ENCODE measurements at places on chromosomes 4 and X. TPM values are rescaled to one million over a fixed set of nuclear protein-coding genes. Genes with fewer than 3 reads are reported as not detected.

SCML2 gene
- polyA plus RNA-seq: 6.0 TPM

- DNase-seq: no peak
Observed at GRCh38 chr4:147853706-147854105, 121.8 kb downstream of the ARHGAP10 start.

- no peak for DNase-seq
Observed at GRCh38 chr4:75011131-75011795, 78.3 kb downstream of the PARM1 start.

DNA sequence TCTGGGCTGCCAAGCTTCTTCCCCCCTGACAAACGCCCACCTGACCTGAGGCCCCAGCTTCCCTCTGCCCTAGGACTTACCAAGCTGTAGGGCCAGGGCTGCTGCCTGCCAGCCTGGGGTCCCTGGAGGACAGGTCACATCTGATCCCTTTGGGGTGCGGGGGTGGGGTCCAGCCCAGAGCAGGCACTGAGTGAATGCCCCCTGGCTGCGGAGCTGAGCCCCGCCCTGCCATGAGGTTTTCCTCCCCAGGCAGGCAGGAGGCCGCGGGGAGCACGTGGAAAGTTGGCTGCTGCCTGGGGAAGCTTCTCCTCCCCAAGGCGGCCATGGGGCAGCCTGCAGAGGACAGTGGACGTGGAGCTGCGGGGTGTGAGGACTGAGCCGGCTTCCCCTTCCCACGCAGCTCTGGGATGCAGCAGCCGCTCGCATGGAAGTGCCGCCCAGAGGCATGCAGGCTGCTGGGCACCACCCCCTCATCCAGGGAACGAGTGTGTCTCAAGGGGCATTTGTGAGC lies 37.0 kb downstream of the HTRA3 start:
- DNase-seq: no peak

- no peak for DNase-seq
Observed at GRCh38 chrX:18955676-18956075, 28.2 kb downstream of the PHKA2 start.

GRCh38 chrX:149398027-149398426 lies 107.1 kb downstream of the IDS start:
- no peak for DNase-seq

DNA sequence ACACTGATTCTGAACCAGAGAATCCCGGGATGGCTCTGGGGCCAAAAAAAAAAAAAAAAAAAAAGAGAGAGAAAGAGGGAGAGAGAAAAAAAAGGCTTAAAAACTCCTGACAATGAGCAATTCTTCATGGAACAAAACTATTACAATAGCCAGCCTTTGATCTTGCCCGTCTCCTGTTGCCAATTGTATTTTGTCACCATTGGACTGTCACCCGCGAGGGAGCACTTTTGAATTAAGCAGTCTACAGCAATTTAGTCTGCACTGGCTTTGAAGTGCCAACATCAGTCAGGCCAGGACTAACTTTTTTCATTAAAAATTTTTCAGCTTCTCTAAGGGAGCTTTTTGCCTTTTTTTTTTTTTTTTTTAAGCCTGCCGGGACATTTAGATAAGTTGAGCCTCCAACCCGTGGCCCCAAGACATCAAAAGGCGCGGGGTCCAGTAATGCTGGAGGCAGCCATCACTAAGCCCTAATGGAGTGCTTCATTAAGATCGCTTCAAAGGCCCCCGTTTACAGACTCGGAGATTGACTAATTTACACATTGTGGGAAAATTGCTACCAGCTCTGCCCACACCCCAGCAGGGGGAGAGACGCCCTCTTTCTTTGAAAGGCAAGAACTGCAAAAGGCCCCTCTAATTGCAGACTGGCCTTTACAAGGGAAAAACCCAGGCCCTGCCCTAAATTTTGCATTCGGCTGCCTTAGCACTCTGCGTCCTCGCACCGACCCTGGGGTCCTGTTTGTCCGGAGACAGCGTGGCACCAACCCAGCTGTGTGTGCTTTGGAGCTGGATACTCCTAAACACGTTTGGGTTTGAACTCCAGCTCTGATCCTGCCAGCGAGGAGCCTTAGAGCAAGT lies 98.1 kb upstream of the MSX1 start:
- no peak for DNase-seq

DNA sequence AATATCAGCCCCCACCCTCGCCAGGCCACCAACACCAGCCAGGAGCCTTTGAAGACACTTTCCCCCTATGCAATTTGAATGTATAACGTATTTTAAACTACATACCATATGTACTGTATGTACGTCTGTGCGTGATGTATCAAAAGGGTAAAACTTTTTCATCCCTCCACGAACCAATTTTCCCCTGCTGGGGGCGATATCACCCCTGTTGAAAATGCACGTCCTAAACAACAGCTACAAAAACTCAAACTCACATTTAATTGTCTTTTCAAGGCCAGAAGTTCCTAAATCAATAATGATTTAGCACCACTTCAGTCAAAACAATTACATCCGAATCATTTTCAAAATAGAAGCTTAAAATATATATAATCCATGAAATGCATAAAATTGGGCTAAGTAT lies 1.4 kb downstream of the VEGFD start:
- DNase-seq: no peak

PHOX2B gene
- polyA plus RNA-seq: not detected

TMEM154 gene
- 0.83 TPM for polyA plus RNA-seq

- no peak for DNase-seq
Observed at GRCh38 chrX:145682518-145683298, 134.9 kb upstream of the SLITRK2 start.

- no peak for DNase-seq
Observed at GRCh38 chr4:164379694-164380093, 374.2 kb upstream of the SMIM31 start.

- no peak for DNase-seq
Observed at GRCh38 chr4:60020389-60020788, 1179.7 kb upstream of the ADGRL3 start.

- peak; percentile 3 for DNase-seq
Observed at GRCh38 chrX:102835504-102836146, 101.4 kb upstream of the RAB40AL start.

DNA sequence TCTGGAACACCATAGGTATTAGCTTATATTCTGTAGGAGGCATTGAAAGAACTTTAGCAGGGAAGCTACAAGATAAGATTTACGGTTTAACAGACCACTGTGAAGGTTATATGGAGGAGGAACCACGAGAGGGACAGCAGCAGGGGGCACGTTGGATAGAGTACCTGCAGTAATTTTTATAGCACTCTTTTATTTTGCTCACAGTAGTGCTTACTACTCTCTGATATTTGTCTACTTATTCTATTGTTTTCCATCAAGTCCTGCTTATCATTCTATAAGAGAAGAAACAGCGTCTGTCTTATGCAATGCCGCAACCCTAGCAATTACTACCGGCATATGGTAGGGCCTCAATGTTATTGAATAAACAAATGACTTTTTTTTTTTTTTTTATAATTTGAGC lies 122.5 kb downstream of the PCDH7 start:
- DNase-seq: no peak

- DNase-seq: no peak
Observed at GRCh38 chr4:145299380-145300076, 119.1 kb upstream of the OTUD4 start.

GRCh38 chr4:185656467-185656931 lies 121.2 kb upstream of the PDLIM3 start:
- DNase-seq: peak; percentile 19

DNA sequence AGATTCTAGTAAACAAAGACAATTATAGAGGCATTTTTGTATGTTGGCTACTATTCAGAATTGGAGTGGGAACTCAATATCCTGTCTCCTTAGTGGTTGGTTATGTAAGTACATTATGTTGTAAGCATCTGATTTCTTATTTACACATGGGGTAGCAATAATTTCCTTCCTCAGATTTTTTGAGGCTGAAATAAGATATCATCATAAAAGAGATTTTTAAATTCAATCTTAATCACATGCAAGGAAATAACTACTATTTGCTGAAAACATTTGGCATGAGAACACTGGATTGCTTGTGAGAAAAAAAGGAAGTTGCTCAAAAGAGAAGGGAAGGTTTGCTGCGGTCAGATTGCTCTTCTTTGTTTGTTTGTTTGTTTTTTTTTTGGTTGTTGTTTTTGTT lies 437.7 kb upstream of the HS3ST1 start:
- no peak for DNase-seq

DNA sequence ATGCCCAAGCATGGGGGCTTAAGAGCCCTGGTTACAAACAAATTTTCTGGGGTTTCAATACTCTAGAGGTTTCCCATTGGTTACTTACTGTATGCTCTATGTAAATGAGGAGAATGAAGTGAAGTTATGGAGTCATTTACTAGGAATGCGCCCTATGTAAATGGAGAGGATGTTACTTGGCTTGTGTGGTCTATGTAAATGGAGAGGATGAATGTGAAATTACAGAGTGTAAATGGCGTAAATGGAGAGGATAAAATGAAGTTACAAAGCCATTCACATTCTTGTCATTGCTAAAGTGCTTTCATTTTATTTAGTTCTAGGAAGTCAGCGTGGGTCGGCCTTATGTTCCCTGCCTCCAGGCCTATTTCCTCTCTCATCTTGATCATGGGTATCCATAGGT lies 810.5 kb upstream of the ADGRL3 start:
- no peak for DNase-seq

ZCCHC18 gene
- 1.5 TPM for polyA plus RNA-seq

EDA2R gene
- 1.8 TPM for polyA plus RNA-seq

DNA sequence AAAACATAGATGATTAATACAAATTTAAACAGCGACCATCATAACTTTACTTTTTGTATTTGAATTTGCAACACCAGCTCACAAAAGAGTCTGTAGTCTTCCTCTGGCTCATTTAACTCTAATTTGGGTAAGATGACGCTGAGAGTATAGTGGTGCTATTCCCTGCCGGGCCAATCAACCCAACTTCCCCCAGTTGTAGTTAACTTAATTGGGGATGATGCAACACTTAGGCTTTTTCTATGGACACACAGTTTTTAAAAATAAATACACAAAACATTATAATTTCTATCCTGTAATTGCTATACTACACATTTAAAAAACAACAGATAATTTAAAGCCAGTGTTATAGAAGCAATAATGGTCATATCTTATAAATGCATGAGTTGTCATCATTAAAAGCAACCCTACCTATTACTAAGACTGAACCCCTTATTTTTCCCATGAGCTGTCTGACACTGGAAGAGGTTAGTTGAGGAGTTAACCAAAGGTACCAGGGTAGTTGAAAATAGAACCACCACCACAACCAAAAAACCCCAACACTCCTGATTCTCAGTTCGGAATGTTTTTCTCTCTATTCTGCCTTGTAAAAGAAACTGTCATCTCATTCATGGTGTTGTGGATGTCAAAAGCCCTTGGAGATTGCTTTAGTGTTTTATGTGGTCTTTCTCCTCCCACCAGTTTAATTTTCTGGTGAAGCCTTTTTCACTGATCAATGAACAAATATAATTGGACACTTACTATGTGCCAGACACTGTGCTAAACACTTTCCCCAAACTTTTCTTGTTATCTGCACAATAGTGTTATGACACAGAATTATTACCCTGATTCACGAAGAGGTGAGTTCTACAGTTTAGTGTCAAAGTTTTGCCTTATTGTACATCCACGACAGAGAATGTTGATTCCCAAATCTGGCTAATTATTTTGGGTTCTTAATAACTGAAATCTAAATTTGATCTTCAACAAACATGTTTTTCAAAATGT lies 61.5 kb upstream of the RAPGEF2 start:
- no peak for DNase-seq

GRCh38 chr4:101291198-101291597 lies 56.1 kb downstream of the PPP3CA start:
- no peak for DNase-seq

DNA sequence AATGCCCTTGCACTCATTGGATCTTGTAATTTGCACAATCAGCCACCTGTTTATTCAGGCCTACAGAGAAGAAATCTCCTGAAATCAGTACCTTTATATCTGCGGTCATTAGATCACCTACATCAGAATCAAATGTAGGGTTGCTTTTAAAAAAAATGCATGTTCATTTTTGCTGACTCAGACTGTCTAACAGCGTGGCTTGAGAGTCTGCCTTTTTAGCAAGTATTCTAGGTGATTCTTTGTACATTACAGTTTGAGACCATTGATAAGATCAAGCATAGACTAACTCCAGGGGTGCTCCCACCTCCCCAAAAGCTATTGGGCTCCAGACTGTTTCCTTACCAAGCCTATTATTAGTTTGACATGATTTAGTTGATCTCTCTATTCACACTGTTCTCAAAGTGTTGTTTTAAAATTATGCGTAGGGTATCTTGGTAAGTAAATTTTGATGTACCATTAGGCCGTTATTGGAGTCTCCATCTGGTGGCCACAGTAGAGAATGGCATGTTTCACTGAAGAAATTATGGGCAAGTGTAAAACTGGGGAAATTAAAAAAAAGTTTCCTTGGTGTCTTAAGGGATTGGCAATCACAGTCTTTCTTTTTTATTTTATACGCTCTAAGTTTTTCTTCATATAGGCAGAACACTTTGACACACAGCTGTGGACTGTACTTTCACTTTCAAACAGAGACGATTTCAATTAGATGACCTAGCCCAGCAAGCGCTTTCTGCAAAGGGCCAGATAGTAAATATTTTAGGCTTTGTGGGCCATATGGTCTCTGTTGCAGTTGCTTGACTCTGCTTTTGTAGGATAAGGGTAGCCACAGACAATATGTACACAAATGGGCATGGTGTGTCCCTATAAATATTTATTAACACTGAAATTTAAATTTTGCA lies 33.7 kb upstream of the MSL3 start:
- DNase-seq: peak; percentile 19

Data from hindlimb muscle (tissue), 1 donor.